ENCODE measurements at places on chromosomes 5 and 9.

DNA sequence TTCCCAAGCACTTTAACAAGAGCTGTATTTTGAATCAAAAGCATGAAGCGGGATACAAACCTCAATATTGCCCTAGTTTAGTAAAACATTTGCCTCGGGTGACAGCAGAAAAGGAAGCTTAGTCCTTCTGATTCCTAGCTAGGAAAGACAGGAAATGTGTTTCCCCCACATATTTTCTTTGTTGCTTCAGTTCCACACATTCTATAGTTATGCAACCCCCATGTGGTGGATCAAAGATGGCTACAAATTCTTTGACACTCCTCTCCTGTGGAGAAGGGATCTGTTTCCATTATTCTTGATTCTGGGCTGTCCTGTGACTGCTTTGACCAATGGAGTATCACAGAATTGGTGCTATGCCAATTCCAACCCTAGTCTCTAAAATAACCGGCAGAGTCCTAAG is 89.1 kb upstream of the SLC30A5 start:
- DNase-seq: no peak

DNA sequence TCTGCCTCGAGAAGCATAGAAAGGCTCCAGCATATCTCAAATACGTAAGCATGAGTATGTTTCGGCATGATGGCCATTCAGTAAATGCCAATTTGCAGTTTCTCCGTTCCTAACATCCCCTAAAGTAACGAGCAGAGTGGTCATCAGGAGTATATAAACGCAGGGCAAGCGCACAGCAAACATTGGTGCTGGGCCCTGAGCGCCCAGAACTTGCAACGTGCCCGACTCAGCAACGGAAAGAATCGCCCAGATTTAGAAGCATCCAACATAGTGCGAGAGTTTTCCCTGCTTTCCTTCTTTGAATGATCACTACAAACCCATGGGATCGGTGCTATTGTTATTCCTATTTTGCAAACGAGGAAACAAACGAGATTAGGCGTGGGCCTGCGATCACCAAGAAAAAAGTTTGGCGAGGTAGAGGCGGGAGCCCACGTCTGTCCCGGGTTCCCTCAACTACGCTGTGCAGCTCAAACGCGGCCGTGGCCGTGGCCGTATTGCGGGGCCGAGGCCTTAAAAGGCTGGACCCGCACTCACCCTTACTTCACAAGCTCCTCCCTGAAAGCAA is 505 bp downstream of the RPS14 start:
- DNase-seq: no peak

- no peak for DNase-seq
Observed at GRCh38 chr9:89929673-89930480, 325.1 kb downstream of the GADD45G start.

DNA sequence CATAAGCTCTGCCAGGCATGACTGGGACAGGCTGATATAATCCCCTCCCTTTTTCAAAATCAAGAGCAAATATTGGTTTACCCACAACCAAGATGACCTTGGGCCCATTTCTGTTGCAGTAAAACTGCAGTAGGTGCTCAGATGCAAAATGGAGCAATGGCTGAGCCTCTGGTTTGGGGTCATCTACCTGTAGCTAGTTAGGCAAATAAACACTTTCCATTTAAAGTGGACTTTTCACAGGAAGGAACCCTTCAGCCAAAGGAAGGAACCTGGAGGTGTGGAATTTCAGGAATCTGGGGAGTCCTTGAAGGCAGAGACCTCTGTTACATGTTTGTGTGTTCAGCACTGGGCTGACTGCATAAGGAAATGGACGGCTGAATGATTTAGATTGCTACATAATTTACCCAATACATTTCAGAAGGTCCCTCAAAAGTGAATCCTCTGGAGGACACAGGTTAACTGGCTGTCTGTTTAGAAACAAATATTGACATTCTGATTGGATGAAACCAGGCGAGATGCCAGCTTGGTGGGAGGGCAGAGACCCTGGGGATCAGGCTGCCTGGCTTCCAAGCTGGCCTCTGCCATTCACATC is 170.1 kb upstream of the ZNF618 start:
- no peak for DNase-seq

- no peak for DNase-seq
Observed at GRCh38 chr5:178547753-178548415, 42.3 kb downstream of the COL23A1 start.

- DNase-seq: no peak
Observed at GRCh38 chr5:111143910-111144309, 51.8 kb downstream of the WDR36 start.

GRCh38 chr9:70588999-70589398 is 174.5 kb upstream of the KLF9 start:
- DNase-seq: no peak

- DNase-seq: no peak
Observed at GRCh38 chr5:143708672-143709071, 103.3 kb upstream of the HMHB1 start.

GRCh38 chr9:12091865-12092527 is 601.2 kb upstream of the TYRP1 start:
- DNase-seq: no peak

DNA sequence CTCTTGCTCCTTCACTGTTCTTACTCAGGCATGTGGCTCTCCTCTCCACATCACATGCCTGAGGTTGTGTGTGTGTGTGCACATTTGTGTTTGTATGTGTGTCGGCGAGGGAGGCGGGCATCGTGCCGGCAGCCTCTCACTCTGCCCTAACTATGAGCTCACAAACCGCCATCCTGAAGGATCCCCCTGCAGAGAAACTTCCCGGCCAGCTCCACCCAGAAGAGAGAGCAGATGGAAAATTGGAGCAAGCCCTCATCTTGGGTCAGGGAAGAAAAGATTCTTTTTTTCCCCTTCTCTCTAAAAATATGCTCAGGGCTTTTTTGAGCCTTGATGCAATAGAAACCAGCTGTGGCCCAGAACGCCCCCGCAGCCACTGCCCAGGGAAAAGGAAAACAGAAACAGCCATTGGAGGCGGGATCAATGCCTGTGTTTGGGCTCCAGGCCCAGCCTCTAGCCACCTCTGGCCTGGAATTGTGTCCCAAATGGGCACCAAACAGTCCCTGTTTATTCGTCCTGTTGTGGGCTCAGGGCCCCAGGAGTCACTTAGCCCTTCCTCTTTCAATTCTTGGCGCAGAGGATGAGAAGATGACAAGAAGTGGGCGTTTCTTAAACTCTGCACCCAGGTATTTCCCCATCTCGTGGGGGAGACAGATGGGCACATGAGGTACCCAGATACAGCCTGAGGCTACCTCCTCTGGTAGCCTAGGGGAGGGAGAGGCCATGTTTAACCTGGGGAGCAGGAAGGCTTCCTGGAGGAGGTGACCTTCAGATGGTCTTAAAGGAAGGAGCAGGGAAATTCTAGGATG is 151.5 kb downstream of the RGS3 start:
- no peak for DNase-seq

- DNase-seq: no peak
Observed at GRCh38 chr5:119614838-119615237, 14.5 kb upstream of the FAM170A start.

DNA sequence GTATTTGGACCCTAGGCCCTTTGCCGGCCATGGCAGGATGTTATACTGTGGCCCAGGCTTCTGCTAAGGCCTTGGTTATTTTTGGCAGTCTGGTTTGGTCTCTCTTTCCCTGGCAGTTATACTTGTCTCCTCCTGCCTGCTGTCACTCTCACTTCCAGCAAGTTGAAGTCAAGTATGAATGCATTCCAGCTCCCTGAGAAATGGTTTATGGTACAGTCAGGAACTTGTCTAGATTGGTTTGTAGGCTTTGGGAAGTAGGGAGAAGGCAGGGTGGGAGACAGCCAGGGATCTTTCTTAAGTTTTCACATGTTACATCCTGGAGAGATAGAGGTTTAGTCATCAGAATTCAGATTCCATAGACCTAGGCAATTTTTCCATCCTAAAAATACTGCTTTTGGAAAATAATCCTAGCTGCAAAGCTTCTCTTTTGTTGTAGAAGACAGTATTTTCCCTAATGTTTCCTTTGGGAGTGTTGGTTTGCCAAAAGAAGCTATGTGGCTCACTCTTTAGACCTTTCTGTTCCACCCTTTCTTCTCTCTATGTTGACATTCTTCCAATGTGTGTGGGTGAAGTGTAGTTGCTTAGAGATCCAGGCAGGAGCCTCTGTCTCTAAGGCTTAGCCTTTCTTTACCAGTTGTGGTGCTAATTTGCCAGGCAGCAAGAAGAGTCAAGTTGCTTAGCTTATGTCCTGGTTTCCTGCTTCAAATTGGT is 2.5 kb upstream of the KDM3B start:
- no peak for DNase-seq

GRCh38 chr9:357560-357959 is 142.9 kb downstream of the DOCK8 start:
- DNase-seq: no peak

DNA sequence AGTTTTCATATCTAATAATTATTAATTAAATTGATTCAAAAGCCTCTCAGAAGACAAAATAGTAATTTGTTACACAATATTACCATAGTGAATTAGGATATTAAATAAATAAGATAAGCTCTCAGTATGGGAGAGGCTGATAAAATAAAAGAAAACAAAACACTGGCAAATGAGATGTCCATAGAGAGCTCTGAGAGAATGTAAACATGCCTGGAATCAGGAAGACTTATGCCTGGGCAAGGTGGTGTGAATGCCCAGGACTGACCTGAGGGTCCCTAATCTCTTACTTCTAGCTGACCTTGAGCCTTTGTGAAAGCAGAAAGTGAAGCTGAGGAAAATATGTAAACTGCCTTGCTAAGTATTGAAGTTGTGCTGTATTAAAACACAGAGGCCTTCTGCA is 616.5 kb downstream of the PTPRD start:
- DNase-seq: no peak

GRCh38 chr5:14221732-14222131 is 78.6 kb downstream of the TRIO start:
- no peak for DNase-seq

GRCh38 chr5:163245584-163245983 is 191.8 kb upstream of the CCNG1 start:
- no peak for DNase-seq

DNA sequence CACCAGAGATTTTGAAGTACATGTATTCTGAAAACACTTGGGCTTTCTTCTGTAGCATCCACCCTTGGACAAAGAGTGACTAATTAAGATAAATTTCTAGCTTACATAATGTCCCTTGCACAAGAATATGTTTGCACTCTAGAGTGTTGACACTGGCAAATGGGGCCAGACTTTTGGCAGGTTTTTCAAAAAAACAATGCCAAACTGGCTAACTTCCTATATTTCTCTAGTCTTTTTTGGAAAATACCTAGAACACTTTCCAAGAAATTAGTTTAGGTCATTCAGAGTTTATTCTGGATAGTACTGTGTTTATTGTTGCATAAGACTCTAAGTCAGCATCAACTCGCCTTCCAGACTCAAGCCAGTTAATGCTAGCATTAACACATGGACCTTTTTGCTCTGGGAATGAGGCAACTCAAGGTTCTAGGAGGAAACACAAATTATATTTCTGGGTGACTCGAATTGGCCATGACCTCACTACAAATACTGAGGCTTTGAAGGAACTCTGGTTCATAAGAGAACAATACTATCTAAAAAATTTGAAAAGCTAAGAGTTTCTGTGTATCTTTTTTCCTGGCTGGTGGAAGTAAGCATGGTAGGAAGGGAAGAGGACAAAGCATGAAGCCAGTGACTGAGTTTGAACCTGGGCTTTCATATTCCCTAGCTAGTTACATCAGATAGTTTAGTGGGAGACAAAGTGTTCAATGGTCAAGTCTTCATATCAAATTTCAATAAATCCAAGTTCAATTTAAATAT is 101.6 kb downstream of the NREP start:
- no peak for DNase-seq

- DNase-seq: no peak
Observed at GRCh38 chr5:79992891-79993657, 2.0 kb upstream of the MTX3 start.

DNA sequence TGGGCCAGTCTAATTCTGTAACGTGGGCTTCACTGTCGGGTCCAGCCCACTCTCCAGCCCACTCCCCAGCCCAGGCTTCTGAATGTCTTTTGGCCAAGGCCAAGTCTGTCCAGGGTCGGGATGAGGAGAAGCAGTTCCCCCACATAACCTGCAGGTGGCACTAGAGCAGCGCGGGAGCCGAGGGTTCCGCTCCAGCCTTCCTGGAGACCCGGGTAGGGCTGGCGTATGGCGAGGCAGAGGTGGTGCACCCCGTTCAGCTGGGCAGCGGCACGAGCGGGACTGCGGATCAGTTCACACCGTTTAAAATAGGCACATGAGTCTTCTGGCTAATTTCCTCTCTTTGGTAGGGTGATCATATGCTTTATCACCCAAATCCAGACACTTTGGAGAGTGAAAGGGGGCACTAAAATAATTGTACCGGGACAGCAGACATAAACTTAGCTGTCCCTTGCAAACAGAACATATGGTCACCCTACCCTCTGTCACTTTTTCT is 185.9 kb downstream of the MSX2 start:
- DNase-seq: no peak

GRCh38 chr9:127714951-127715469 is 453 bp downstream of the PTRH1 start:
- no peak for DNase-seq

- DNase-seq: no peak
Observed at GRCh38 chr9:18478501-18479361, 4.8 kb downstream of the ADAMTSL1 start.

GRCh38 chr5:8241076-8241475 is 372.1 kb downstream of the MTRR start:
- DNase-seq: no peak

- no peak for DNase-seq
Observed at GRCh38 chr9:94895668-94896067, 169.2 kb downstream of the AOPEP start.

- DNase-seq: no peak
Observed at GRCh38 chr5:101662263-101662662, 633.8 kb downstream of the SLCO4C1 start.

GRCh38 chr5:8869932-8870331 is 675.9 kb downstream of the SEMA5A start:
- no peak for DNase-seq

- no peak for DNase-seq
Observed at GRCh38 chr5:32842813-32843530, 131.9 kb downstream of the NPR3 start.

GRCh38 chr5:147408980-147409379 is 100.9 kb downstream of the DPYSL3 start:
- no peak for DNase-seq

DNA sequence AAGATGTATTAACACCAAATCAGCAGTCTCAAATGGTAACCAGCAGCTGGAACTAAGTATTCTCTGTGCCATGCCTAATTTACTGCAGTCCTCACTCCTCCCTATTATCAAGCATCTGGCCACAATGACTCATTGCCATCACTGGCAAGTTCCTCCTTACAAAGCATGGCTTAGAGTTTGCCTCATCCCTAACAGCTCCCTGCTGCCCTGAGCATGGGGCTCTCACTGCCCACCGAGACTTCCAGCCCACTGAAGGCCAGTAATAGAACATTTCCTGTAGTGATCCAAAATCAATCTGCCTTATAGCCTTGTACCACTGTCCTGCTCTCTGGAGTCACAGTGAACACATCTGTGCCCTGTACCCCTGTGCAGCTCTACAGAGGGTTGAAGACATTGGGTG is 211.9 kb upstream of the TRIM32 start:
- no peak for DNase-seq

- DNase-seq: no peak
Observed at GRCh38 chr5:58348996-58349728, 110.7 kb downstream of the PLK2 start.

- DNase-seq: no peak
Observed at GRCh38 chr5:124745928-124746915, at the start of gene ZNF608. Gene ZNF608, minus strand, starts transcription at chr5:124746639. Its CDS starts 1,650 bp downstream, at chr5:124744989.
